ENCODE measurements at places on chromosomes 3 and 15. TPM values are rescaled to one million over a fixed set of nuclear protein-coding genes. Genes with fewer than 3 reads are reported as not detected.
A peak's percentile ranks its signal among the peaks of the same experiment; 100 is the strongest.

The SPINK8 gene
- polyA plus RNA-seq = not detected

The CCR4 gene
- polyA plus RNA-seq = 0.14 TPM

The PLCB2 gene
- 10.4 TPM for polyA plus RNA-seq

GRCh38 chr3:39529577-39529976 lies 62.1 kb downstream of the MOBP start:
- DNase-seq = no peak

DNA sequence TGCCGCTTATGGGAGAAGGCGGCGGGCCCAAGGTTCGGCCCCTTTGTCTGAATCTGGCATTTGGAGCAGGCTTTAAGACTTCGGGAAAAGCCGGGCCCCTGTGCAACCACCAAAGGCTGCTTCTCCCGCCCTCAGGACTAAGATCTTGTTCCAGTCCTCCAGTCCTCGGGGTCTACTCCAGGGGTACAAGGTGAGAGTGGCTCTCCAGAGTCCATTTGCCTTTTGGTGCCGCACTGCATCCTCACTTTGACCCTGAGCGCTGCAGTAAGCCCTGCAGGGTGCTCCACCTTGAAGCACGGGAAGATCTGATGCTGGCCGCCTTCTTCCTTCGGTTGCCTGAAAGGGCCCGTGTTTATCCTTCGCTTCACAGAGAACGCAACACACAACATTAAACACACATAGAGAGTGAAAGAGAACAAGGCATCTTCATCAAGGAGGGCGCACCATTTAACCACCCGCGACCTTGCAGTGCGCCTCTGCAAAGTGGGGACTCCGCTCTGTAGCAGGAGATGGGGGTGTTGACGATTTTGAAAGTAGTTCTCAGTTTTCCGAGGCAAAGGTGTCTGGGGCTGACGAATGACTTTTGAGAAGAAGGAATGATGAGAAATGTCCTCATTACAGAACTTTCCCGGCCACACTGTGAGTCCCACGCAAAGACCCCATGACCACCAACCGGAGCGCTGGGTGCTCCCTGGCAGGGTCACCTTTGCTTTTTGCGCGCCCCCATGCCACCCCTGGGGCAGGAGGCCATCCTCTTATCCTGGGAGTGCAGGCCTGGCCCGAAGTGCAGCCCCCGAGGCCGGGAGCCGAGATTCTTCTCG lies 1.0 kb downstream of the PIGZ start:
- no peak for DNase-seq

- no peak for DNase-seq
Measured at GRCh38 chr3:161069511-161070251, 35.5 kb downstream of the B3GALNT1 start.

- no peak for DNase-seq
Measured at GRCh38 chr3:186534113-186534669, 10.0 kb downstream of the CRYGS start.

DNA sequence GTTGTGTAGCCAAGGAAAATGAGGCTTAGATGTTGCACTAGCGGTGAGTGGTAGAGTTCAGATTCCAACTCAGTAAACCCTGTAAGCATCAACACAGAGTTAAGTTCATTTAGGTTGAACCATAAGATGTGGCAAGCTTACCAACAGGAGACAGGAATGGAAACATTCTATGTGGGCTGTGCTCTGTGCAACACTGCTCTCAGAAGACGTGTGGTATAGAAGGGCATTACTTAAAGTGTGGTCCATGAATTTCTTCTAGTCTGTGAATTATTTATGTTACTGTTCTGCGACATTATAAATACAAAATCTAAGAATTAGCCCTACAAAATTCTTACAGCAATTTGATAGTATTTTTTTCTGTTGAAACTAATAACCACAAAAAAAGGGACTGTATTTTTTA lies 213.3 kb downstream of the GRM7 start:
- no peak for DNase-seq

GRCh38 chr3:25899352-25900101 lies 109.6 kb downstream of the OXSM start:
- DNase-seq = no peak

DNA sequence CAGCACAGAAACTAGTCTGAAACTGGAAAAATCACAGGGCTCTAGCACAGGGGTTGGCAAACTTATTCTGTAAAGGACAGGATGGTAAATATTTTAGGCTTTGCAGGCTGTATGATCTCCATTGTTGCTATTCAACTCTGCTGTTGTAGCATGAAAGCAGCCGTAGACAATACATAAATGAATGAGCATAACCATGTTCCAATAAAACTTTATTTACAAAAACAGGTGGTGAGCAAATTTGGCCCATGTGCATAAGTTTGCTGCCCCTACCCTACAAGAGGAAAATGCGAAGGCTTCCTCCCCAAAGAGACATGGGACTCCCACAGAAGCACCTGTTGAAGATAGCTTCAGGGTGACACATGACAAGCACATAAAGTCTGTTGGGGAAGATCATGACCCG lies 59.2 kb downstream of the SYNM start:
- DNase-seq = no peak

GRCh38 chr3:188947401-188948280 lies 224.1 kb upstream of the TPRG1 start:
- peak; percentile 98 for DNase-seq

DNA sequence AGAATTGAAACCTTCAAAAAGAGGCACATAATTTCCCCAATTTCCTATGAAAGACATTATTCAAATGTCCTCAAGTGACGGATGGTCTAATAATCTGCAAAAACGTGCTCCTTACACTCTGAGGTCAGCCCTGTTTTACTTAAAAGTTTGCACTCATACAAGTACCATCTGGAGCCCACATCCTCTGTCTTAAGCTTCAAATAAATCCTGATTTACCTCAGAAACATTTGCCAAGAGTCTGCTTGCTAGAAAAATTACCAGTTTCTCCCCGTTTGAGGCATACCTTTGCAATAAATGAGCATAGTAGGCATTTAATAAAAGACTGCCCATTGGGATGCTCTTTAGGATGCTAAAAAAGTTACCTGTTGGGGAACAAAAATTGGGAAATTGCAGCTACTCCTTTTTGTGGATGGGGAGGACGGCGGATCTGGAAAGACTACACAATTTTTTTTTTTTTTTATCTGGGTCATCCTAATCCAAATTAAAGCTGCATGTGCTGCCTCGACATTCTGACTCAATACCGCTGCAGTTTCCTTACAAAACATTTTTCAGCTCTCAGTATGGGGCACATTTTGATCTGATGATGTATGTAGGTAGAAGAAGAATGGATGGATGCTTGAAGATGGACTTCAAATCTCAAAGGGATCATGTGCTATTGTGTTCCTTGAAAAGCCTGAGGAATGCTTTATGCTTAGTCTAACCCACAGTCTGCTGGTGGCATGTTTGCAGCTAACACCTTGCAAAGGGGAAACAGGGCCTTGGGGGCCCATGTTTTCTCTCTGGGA lies 233.7 kb upstream of the ADAMTS9 start:
- no peak for DNase-seq

DNA sequence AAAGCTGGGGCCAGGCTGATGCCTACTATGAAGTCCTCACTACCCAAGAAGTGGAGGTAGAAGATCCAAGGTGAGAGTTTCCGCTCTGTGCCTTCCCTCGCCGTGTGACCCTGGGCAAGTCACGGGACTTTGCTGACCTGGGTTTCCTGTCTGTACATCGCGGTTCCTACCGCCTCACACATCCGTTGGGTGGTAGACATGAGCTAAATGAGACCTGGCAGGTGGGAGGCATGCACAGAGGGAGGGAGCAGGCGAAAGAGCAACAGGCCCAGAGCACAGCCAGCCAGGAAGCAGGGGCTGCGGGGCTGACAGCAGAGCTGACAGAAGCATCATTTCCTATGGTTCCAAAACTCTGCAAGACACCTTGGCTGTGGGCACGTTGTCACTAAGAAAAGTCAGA lies 157.3 kb upstream of the BHLHE40 start:
- DNase-seq = no peak

- no peak for DNase-seq
Measured at GRCh38 chr3:133053532-133053931, 15.3 kb downstream of the TMEM108 start.

DNA sequence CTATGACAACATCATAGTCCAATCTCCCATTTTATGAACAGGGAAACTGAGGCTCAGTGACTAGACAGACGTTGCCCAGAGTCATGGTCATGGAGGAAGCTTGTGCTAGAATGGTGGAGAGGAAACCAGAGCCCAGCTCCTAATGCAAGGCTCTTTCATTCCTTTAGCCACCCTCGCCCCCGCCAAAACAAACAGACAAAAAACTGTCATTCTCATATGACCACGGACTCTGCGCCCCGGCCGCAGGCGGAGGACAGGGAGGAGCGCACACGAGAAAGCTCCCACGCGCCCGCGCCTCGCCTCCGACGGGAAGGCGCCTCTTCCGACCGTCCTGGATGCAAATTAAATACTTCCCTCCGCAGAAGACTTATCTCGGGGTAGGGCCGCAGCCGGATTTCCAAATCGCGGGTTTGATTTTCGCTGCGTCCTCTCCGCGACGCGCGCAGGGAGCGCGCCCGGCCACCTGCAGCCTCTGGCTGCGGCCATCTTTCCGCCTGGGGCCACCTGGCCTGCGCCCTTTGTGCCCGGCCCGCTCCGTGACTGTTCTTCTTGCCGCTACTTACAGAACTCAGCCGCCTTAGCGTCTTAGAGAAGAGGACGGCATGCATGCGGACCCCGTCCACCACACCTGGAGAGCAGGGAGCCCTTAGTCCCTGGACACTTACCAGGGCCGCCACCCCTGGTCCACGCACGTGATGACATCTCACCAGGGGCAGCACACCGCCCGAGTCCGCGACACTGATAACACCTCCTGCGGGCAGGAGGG lies 670 bp upstream of the ATP13A3 start:
- peak; percentile 52 for DNase-seq

GRCh38 chr15:82571722-82572222 lies 31.5 kb upstream of the RPS17 start:
- DNase-seq = peak; percentile 71

DNA sequence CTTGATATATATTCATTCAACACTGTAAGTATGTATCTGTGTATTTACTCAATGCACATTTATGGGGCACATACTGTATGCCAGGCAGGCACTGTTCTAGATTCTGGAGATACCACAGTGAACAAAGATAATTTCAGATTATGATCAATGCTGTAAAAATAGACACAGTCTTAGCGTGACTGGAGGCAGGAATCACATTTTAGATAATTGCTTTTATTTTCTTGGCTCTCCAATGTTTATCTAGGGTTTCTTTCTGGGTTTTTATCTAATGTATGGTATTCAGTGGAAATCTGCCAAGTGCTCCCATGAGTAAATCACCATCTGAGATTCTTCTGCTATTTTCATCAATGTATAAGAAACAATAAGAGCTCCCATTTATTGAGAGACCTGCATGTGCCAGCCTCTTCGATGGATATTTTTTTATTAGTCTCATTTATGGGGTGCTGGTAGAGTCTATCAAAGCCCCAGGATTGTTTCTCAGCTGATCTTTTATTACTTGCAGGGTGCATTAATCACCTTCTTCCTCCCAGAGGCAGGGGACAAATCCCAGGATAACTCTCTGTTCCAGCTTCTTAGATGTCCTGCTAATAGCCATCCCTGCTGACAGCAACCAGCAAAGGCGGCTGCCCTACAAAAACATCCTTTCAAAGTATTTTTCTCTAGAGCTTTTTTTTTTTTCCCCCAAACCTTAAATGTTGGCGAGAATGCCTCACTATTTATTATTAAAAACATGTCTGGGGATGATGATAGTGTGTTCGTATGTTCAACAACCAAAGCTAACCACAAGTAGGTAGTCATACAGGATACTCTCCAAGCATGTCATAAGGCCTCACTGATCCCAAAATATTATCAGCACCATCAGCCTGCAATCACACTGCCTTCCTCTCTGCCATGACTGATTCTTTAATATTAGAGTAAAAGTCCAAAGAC lies 331.0 kb upstream of the RASGRP1 start:
- no peak for DNase-seq

- DNase-seq = no peak
Measured at GRCh38 chr15:97189162-97189780, 771.2 kb upstream of the ARRDC4 start.
